ENCODE measurements at places on chromosomes 16 and 17.
A peak's percentile ranks its signal among the peaks of the same experiment; 100 is the strongest.

- peak; percentile 72 for DNase-seq
Measured at GRCh38 chr16:14070877-14071575, at the start of gene MRTFB. TSS of gene MRTFB (plus strand) at chr16:14071319. CDS start at chr16:14140607, 69,288 bp downstream.

- peak; percentile 47 for DNase-seq
Measured at GRCh38 chr17:2259769-2260536, 43.6 kb downstream of the SMG6 start.

- no peak for DNase-seq
Measured at GRCh38 chr17:55233840-55234239, 30.9 kb upstream of the HLF start.

GRCh38 chr17:32806646-32807045 lies 70.3 kb downstream of the MYO1D start:
- DNase-seq: no peak

- DNase-seq: no peak
Measured at GRCh38 chr17:81539571-81539900, 11.4 kb downstream of the FSCN2 start.

GRCh38 chr17:46853896-46854444 lies 2.6 kb downstream of the WNT9B start:
- DNase-seq: no peak

GRCh38 chr17:80786470-80786869 lies 205.2 kb upstream of the CHMP6 start:
- no peak for DNase-seq

DNA sequence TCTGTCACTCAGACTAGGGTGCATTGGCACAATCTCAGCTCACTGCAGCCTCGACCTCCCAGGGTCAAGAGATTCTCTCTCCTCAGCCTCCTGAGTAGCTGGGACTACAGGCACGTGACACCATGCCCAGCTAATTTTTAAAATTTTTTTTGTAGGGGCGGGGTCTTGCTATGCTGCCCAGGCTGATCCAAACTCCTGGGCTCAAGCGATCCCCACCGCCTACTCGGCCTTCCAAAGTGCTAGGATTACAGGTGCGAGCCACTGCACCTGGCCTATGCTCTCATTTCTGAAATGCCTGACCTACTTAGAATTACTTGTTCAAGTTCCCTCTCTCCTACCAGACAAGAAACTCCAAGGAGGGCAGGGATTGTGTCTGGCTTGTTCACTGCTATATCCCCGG lies 5.1 kb upstream of the GP2 start:
- DNase-seq: no peak

- DNase-seq: no peak
Measured at GRCh38 chr16:85422196-85422631, 190.9 kb upstream of the GSE1 start.

DNA sequence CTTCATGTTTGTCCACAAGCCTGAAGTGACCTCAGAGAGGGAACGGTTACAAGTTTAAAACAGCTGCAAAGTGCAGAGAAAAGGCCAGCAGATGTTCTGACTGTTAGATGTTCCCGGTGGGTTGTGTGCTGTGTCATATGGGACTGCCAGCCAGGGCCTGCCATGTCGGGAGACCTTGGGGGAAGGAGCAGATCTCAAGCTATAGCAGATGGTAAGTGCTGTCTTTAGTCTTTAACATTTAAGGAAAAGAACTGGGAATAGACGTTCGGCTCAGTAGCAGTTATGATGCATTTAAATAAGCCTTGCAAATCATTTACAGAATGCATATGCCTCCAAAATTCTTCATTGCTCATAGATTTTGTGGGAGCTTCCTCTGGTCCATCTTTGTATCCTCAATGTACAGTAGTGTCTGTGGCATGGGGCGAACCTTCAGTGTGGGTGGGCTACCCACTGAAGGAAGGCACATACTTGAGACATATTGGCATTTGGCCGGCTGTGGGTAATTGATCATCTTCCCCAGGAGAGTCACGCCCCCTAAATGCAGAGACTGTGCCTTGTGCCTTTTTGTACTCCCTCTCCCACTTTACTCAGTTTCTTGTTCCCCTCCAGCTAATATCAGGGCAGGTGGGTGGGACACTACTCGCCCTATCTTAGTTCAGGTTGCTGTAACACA lies 131.9 kb downstream of the NPIPB5 start:
- DNase-seq: no peak

- peak; percentile 84 for DNase-seq
Measured at GRCh38 chr17:81101614-81102306, 63.5 kb upstream of the PVALEF start.

GRCh38 chr16:68590201-68590994 lies 51.3 kb downstream of the ZFP90 start:
- peak; percentile 71 for DNase-seq

DNA sequence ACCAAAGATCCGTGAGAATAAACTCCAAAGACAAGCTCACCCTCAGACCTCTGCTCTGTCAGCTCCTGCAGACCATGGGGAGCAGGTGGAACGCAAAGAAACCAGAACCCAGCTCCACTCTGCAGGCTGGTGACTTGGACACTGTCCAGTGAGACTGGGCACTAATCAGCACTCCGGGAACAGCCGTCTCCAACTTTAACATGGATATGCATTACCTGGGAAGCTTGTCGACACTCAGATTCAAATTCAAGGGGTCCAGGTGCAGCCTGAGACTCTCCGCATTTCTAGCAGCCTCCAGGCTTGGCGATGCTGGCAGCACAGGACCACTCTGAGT lies 9.1 kb downstream of the SLX4 start:
- DNase-seq: no peak

GRCh38 chr17:78788451-78788850 lies 6.4 kb upstream of the CYTH1 start:
- DNase-seq: no peak

GRCh38 chr16:35192993-35193392 lies 1733.6 kb downstream of the TP53TG3F start:
- DNase-seq: no peak

DNA sequence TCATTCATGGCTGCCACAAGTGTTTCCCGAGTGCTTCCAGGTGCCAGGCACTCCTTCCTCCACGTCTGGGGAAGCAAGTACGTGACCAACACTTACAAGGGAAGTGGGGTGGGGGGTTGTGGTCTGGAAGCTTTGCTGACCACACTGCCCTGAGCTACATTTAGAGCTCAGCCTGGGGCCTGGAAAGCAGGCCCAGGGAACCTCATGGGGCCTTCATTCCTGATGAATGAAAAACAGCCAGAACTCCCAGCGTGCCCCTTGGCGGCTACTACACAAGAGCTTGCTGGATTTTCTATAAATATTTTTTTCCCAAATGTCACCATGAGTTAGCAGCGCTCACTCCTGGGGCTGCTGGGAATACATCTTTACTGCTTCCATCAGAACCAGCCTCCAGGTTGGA lies 73.3 kb downstream of the ABCC12 start:
- DNase-seq: no peak

- DNase-seq: peak; percentile 60
Measured at GRCh38 chr16:9159839-9160550, 68.6 kb downstream of the HAPSTR1 start.

- DNase-seq: peak; percentile 58
Measured at GRCh38 chr17:75031972-75032719, 14.6 kb downstream of the ATP5PD start.

DNA sequence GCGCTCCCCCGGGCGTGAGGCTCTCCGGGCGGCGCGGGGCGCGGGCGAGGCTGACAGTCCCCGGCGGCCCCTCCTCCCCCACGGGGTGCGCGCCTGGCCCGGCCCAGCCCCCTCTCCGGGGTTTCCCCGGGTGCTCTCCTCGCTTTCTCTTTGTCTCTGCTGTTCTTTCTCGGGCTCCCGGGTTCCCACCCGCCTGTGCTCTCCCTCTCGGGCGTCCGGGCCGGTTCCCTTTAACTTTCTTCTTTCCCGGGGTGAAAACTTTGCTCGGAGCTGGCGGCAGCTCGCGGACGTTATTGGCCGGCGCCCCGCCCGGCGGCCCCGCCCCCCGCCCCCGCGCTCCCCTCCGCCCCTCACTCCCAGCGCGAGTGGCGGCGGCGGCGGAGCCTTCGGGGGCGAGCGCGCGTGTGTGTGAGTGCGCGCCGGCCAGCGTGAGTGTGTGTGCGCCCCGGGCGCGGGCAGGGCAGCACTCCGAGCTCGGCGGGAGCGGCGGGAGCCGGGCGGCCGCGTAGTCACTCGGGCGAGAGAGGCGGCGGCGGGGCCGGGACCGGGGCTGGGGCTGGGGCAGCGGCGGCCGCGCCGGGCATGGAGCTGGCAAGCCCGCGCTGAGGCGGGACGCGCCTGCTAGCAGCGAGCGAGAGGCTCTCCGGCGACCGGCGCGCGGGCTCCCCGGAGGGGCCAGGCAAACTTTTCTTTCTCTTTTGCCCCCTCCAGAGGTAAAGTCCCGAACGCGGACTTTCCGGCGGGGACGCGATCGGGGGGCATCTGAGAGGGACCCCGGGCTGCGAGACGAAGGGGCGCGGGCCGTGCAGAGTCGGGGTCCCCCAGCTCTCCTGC lies at the start of gene NTN1:
TSS of gene NTN1 (plus strand) at position 353 of the 834 bp plus-strand sequence. CDS start 864 bp downstream, outside the sequence.
- DNase-seq: peak; percentile 57

DNA sequence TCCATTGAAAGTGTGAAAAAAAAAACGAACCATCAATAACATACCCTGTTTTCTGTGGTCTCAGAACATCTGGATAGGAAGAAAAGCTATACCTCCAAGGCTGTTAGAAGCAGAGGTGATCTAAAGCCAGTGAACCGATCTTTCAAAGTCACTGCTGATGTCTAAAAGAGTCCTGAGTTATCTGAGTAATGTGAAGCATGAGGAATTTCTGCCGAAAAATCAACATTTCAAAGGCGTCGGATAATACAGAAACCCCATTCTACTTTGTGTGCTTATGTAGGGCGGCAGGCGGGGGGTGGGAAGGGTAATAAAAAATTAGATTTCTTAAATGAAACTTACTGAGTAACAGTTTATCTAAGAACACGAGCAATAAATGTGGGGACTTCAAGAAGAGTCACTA lies 3.9 kb downstream of the XYLT1 start:
- no peak for DNase-seq

GRCh38 chr16:30992931-30993816 lies 8.2 kb downstream of the HSD3B7 start:
- DNase-seq: peak; percentile 58

DNA sequence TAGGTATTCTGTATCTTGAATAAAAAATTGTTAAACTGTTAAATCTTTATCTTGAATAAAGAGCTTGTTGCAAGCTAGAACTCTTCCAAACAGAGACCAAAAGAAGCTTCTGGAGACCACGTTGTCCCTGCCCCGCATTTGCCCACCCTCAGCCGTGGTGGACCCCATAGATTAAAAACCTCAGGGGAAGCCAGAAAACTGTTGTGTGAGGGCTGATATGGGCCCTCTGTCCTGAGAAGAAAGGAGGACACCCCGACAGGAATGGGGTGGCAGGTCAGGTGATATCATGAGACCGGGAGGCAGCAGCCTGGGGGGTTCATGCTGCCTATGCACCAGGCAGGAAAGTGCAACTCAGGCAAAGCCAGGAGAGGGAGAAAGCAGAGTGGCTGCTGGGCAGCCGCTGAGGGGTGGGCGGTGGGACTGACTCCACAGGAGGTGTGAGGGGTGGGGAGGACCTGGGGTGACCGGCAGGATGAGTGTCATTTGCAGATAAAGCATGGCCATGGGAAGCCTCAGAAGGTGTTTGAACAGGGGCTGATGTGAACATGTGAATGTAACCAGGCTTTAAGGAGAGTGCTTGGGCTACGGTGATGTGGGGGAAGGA lies 147.8 kb downstream of the IRF8 start:
- DNase-seq: no peak

- peak; percentile 6 for DNase-seq
Measured at GRCh38 chr17:48198950-48199541, 91.5 kb downstream of the SNX11 start.

DNA sequence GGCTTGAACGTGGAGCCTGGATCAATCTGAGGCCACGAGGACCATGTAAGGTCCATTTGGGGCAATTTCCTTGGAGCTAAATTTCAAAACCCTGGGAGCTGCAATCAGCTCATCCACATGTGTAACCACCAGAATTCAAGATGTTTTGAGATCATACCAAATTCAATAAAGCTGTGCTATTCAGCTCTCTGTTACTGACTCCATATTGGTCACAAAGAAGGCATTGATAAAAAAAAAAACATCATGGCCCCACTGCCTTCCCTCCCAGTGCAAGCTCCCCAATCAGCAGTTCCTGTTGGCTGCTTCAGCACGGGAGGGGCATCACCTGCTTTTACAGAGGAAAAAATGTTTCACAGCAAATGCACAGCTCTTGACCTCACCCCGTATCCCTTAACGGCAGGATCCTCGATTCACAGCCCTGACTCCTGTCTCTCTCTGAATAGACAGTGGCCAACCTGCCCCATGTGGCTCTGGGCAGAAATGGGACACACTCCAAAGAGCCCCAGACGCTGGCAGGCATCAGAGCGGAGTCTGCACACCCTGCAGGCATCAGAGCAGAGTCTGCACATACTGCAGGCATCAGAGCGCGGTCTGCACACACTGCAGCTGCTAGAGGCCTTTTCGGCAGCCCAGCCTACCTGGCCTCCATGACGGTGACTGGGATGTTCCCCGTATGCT lies 37.1 kb downstream of the FANCA start:
- DNase-seq: no peak

Data from KBM-7 (cell line).